Stimulated activated CD8-positive, alpha-beta memory T cell treated with anti-CD3 and anti-CD28 coated beads, Interleukin-4, amount 100 ng/mL, for 48 hours (primary cell): ENCODE measurements at places on chromosomes 3 and 15.

GRCh38 chr15:86776145-86776544, 696.5 kb downstream of the AGBL1 start:
- DNase-seq = no peak

- DNase-seq = no peak
Observed at GRCh38 chr3:45841420-45841756, 531 bp downstream of the LZTFL1 start.

- no peak for DNase-seq
Observed at GRCh38 chr3:39137991-39138803, 15.2 kb downstream of the CSRNP1 start.

GRCh38 chr15:85312486-85312885, 67.9 kb upstream of the AKAP13 start:
- DNase-seq = no peak
